ENCODE measurements at places on chromosomes 16 and 17. TPM values are rescaled to one million over a fixed set of nuclear protein-coding genes. Genes with fewer than 3 reads are reported as not detected.

BIRC5 gene
- 69.5 TPM for total RNA-seq

CCDC43 gene
- 33.4 TPM for total RNA-seq

ZNF771 gene
- 3.0 TPM for total RNA-seq

SPATA2L gene
- 5.4 TPM for total RNA-seq

TNFRSF13B gene
- not detected for total RNA-seq

EPN2 gene
- total RNA-seq = 25.8 TPM

DNA sequence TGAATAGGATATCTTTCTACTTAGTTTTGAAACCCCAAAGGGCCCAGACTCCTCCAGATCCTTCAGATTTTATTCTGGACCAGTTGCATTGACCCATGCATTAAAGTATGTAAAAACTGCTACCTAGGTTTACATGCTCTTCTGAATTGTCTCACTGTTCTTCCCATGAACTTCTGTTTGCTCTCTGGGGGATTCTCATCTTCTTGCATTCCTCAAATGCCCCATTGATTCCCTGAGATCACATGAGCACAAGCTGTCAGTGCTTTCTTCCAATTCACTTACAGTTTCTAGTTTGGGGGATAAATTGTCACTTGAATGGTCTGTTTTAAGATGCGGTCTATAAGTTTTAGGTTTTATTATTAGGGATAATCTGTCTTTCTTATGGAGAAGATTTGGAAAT is 188.9 kb upstream of the KIF2B start:
- no peak for DNase-seq

GRCh38 chr17:78356101-78356713 is 3.7 kb downstream of the SOCS3 start:
- peak; percentile 99 for DNase-seq

DNA sequence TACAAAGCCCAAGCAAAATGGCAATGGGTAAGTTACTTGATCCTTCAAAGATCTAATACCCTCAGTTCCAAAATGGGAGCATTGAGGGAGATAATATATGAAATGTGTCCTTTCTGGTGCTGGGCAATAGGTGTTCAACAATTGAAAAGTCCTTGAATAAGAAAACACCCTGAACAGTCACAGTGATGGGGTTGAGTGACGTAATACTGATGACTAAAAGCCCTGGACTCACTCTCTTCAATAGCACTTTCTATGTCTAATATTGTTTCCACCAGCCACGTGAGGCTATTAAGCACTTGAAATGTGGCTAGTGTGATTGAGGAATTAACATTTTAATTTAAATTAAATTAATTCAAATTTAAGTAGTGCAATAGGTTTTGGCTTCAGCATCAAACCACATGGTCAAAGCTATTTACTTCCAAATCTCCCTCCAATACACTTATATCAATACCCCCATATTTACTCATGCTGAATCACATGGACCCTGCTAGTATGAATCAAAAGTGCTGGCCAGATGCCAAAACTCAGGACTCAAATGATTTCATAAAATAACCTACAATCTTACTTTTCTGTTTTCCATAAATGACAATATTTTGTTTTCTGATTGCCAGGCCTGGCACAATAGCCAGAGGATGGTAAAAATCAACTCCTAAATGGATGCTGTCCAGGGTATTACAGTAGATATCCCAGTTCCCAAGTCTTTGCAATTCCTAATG is 516.2 kb downstream of the HAPSTR1 start:
- DNase-seq = no peak

DNA sequence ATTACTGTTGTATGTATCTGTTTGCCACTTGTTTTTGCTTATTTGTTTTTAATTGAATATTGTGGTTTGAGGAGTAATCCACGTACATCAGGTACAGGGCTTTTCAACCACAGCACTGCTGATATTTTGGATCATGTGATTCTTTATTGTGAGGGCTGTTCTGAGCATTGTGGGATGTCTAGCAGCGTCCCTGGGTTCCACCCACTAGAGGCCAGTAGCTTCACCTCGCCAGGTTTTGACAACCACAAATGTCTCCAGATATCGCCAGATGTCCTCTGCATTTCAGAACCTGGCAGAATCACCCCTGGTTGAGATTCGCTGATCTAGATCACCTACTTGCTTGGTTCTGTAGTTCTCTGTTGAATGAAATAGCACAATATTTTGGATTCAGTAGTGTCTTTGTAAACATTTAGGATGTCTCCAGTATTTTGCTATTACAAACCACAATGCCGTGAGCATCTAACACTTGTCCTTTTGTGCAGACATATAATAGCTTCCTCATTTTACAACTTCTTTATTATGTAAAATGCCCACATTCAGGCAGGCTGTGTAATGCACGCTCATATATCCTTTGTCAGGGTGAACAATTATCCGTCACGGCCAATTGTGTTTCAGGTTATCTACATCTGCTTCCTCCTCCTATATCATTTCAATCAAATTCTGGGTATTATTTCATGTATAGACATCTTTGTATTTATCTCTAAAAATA is 380.3 kb downstream of the SNX29 start:
- DNase-seq = no peak

DNA sequence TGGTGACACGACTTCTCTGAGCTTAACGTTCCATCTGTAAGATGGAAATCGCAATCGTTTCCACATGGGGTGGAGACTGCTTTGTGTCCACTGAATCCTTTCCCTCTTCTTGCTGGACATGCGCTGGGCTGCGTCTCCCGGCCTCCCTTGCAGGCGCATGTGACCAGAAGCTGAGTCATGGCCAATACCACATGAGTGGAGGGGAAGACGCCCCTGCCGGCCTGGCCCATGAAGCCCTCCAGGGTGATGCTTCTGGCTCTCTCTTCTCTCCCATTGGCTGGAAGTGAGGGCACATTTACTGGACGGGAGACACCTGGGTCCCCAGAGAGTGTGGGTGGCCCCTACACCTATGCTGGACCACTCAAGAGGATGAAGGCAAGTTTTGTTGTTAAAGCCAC is 71.1 kb downstream of the DYNLRB2 start:
- no peak for DNase-seq

DNA sequence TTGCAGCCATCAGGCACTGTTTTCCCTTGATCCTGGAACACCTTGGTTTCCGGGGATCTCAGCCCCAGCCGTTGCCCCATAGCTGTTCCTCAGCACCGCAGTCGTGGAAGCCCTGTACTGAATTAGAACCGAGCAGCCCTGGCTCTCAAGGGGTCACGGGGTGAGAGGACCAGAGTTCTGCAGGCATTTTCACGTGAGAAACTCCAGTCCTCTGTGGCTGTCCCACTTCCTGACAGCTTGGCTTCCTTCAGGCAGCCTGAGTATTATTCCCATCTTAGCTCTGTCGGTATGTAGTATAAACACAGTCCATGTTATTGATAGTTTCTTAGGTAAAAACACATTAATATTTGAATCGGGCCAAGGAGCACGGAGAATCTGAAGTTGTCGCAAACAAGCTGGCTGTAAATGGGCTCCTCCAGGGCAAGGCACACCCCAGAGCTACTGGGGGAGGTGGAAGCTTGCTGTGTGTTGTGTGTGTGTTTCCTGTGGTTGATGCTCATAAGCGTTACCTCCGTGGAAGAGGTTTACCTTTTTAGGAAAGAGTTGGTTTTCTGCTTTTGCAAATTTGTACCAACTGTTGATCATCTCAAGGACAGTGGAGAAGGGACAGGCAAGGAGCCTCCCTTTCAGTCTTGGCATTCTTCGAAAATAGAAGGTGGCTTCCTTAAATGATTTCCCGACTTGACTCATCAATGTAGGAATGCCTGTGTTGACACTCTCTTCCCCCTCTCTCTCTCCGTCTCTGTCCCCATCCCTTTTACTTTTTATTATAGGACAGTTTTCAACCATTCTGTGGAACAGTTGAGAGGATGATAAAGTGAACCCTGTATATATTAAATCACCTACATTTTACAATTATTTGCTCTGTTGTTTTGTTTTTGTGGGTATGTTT is 208.9 kb upstream of the CHMP6 start:
- no peak for DNase-seq

DNA sequence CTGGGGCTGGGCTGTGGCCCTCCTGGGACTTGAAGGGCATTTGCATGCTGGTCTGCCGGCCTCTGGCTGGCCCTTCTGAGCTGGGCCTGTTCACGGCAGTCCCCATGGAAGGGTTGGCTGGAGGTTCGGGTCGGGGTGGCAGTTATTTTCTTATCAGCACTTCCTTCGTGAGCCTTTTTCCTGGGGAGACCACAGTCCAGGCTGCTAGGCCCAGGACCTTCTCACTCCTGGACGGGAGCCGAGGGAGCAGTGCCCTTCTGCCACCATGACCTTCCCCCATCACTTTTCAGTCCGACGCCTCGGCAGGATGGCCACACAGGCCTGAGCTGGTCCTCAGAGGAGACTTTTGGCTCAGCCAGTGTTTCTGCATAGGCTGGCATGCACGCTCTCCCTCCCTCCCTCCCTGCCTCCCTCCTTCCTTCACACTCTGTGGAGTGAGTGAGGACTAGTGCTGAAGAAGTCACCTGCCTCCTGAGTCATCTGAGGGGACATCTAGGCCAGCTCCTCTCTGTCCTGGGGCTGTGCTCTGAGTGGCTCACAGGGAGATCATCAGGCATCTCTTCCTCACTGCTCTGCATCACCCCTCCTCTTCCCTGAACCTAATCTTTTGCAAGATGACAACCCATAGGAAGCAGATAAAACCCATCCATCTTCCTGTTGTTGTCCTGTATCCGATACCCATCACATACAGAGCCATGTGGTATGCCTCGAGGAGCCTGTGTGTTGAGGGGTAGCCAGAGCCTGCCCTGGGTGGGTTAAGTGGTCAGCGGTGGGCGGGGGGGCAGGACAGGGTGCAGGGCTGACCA is 109.7 kb downstream of the RAP1GAP2 start:
- no peak for DNase-seq

DNA sequence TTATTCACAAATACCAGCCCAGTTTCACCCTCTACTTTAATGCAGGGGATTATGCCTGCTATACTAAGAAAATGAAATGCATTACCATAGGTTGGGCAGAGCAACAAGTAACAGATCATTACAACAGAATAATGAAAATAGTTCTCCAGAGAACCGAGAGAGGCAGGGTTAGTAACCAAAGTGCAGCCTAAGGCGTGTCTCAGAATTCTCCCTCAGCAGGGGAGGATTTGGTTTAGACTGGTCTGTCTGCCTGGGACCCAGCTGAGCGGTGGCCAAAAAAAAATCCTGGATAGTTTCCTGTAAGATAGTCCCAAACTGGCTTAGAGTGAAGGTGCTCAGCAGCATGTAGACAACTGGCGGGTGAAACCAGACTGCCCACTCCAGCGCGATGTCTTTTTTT is 30.8 kb upstream of the ADCY7 start:
- DNase-seq = peak; percentile 26

DNA sequence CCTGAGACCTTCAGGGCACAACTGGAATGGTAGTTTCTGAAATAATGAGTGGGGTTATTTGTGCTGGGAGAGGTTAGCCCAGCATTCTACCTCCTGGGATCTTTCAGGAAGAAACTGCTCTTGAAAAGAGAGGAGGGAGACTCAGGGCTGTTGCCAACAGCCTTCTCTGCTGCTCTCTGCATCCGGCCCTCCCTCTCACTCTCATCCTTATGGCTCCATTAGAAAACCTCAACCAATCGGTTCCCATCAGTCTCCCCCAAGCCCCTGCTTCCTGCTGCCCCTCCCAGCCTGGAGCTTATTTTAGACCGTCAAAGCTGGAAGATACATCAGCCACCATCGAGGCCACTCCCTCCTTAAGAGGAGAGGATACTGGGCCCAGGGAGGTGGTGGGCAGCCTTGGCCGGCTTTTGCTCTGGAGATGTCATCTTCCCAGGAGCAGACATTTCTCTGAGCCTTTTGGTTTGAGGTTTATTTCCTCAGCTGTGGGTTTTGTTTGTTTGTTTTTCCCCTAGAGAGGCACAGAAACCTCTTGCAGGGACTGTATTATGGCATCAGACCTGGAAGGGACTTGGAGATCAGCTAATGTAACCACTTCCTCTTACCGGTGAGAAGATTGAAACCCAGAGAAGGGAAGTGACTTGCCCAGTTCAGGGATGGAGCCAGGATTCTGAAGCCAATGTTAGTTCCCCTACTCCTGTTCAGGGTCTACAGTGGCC is 2.7 kb downstream of the MPRIP start:
- no peak for DNase-seq

GRCh38 chr17:74950207-74950606 is 14.5 kb downstream of the OTOP3 start:
- DNase-seq = no peak

GRCh38 chr16:56918467-56919012 is 13.4 kb upstream of the HERPUD1 start:
- DNase-seq = no peak

Measured in foreskin keratinocyte (primary cell).